ENCODE measurements at places on chromosomes 13 and 19.

GRCh38 chr13:66714795-66715194 lies 515.3 kb downstream of the PCDH9 start:
- no peak for DNase-seq

- no peak for DNase-seq
Measured at GRCh38 chr13:111661776-111662175, 341.3 kb downstream of the TEX29 start.

- no peak for DNase-seq
Measured at GRCh38 chr19:17716309-17716929, 2.9 kb upstream of the MAP1S start.

DNA sequence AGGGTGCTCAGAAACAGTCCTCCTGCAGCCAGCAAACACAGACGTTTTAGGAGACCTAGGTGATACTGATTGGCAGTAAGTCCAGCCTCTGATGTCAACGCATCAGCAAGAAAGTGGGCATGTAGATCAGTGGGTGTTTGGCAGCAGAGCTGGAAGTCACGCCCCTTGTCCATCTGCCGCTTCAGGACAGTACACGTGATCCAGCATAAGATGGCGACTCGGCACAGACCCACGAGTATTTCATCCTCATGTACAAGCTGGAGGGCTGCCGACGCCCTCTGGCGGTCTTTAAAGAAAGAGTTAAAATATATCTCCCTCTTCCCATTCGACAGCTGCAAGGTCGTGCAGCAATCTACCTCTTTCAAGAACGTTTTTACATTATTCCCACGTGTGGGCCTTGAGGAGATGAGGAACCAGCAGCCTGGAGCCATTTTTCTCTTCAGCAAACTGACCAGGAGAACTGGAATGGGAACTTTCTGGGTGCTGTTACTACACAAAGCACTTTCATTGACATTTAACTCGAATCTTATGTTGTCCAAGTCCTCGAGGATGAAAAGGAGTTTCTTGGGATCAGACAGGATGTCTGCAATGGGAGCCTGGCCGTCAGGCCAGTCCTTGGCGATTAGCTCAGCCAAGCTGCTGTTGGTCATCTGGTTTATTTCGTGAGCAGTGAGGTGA lies 22.3 kb downstream of the NLRP11 start:
- DNase-seq: no peak

- no peak for DNase-seq
Measured at GRCh38 chr19:15045506-15045905, 3.8 kb upstream of the CASP14 start.

- no peak for DNase-seq
Measured at GRCh38 chr13:109361562-109362289, 424.7 kb downstream of the IRS2 start.

- DNase-seq: no peak
Measured at GRCh38 chr13:79519255-79519654, 38.3 kb downstream of the NDFIP2 start.

DNA sequence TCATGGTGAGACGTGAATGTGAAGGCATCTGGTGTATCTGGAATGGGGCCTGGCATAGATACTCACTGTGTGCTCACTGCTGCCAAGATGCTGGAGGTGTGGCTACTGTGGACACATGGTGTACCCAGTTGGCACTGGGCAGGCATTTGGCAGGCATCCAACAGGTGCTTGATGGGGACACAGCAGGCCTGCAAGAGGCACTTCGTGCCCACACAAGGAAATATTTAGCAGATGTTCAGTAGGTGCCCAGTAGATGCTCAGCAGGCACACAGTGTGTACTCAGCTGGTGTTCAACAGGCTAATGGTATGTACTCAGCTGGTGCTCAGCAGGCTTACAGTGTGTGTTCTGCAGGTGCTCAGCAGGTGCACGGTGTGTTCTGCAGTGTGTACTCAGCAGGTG lies 14.2 kb downstream of the CRTC1 start:
- DNase-seq: no peak

DNA sequence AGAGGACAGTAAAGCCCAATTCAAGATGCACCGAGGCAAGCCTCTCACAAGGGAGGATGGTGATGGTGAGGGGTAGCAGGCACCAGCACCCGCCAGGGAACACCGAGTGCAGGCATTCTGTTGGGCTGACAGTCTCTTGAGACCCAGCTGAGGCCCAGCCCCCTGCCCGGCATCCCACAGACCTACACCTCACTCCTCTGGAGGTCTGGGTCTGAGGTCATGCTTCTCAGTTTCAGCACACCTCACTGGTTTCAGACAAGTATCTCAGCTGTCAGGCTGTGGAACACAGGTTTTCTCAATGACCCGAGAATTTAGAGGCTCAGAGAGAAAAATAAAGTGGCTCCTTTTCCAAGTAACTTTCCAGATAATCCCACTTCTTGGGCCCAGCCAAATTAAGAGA lies 27.7 kb upstream of the EPHX3 start:
- DNase-seq: no peak

GRCh38 chr13:41019578-41020347 lies 647 bp upstream of the ELF1 start:
- DNase-seq: no peak

DNA sequence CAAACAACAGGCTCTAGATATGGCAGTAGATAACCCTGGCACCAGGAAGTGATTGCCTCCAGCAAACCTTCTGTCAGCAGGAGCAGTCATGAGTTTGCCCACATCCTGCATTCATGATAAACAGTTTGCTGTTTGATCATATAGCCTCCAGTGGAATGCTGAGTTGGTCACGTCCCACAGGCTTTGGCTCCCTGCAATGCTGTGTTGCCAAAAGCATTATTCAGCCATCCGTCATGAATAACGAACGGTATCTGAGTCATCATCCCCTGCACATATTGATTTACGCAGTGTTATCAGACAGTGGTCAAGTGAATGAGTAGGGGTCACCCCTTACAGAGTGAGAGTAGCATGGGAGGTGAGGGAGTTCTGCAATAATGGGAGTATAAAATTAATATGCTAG lies 21.9 kb upstream of the ZNF432 start:
- peak; percentile 23 for DNase-seq

GRCh38 chr13:52454459-52454819 lies 839 bp upstream of the CKAP2 start:
- DNase-seq: no peak

DNA sequence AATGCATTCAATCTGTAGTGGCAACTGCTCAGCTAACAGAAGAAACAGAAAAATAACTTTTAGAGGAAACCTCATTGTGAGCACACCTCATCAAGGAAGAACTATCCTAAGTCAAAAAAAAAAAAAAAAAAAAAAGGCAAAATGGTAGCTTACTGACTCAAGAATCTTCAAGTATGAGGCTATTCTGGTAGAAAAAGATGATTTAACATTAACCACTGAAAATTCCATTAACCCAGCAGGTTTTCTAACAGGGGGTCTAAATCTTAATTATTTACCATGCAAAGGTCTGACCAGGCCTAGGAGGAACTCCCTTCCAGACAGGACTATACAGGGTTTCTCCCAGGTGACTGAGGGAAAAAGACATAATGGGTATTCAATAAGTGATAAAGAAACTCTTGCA lies 28.4 kb upstream of the ZNF83 start:
- DNase-seq: no peak

GRCh38 chr13:45732916-45733315 lies 30.8 kb downstream of the CBY2 start:
- DNase-seq: no peak
